ENCODE measurements at places on chromosomes 3 and 15. TPM values are rescaled to one million over a fixed set of nuclear protein-coding genes. Genes with fewer than 3 reads are reported as not detected.

Gene ZNF860
- not detected for polyA plus RNA-seq

Gene REC114
- not detected for polyA plus RNA-seq

Gene CORO2B
- polyA plus RNA-seq, result not detected

Gene PROK2
- not detected for polyA plus RNA-seq

Gene UROC1
- not detected for polyA plus RNA-seq

Gene PIK3CA
- 16.7 TPM for polyA plus RNA-seq

Gene NOX5
- not detected for polyA plus RNA-seq

Gene LMAN1L
- polyA plus RNA-seq, result not detected

Gene TEX55
- not detected for polyA plus RNA-seq

Gene ATP10A
- polyA plus RNA-seq, result 18.5 TPM

- no peak for DNase-seq
Observed at GRCh38 chr3:138877226-138877625, 42.5 kb upstream of the PIK3CB start.

GRCh38 chr3:21835264-21835663 lies 84.3 kb upstream of the ZNF385D start:
- DNase-seq, result no peak

GRCh38 chr3:58840949-58841348 lies 174.4 kb upstream of the FAM3D start:
- no peak for DNase-seq

- DNase-seq, result no peak
Observed at GRCh38 chr3:99470841-99471240, 167.6 kb upstream of the COL8A1 start.

DNA sequence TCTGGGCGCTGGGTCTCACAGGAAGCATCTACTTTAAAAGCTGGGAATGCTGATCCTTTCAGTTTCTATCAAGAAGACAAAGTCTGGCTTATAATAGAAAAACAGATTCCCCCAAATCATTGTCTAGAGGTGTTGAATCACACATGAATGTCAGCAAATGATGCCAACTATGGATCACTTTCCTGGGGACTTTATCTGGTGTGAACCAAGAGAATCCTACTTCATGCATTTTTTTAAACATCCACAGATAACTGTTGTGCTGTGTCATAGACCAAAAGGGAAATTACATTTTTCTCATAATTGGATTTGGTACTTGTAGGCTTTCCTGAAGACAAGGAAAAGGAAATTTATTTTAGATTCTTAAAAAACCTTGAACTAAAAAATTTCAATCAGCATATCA lies 132.7 kb downstream of the CD47 start:
- DNase-seq, result no peak

- no peak for DNase-seq
Observed at GRCh38 chr15:95215017-95215416, 983.7 kb downstream of the MCTP2 start.

GRCh38 chr15:81239190-81239589 lies 42.5 kb downstream of the IL16 start:
- DNase-seq, result no peak

DNA sequence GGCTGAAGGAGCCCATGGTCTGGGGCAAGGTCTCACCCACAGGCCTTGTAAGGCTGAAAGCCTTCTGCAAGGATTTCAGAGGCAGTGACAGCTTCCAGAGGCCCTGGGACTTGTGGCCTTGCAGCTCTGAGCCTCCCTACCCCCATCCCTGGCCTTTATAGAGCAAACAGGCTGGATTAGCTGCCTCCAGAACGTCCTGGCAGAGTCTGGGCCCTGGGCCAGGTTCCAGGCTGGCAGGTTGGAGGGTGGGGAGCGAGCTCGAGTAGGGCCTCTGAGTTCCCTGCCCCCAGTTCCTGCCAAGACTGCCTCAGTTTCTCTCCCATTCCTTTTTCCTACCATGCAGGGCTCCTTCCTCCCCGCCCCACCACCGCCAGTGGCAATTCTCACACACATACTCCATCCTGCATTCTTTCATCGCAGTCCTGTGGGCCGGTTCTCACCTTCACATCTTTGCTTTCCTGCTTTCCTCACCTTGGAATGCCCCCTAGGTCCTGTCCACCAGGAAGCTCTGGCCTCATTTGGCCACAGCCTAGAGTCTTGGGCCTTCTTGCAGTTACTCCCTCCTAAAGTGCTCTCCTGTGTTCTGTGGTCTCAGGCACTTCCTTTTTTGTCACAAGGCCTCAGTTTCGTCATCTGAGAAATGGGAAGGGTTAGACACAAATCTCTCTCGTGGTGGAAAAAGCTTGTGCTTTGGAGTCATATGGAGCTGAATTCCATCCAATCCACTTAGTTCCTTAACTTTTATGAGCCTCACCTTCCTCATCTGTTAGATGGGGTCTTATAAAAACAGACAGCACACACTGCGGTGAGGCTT lies 2.7 kb downstream of the LMAN1L start:
- no peak for DNase-seq

DNA sequence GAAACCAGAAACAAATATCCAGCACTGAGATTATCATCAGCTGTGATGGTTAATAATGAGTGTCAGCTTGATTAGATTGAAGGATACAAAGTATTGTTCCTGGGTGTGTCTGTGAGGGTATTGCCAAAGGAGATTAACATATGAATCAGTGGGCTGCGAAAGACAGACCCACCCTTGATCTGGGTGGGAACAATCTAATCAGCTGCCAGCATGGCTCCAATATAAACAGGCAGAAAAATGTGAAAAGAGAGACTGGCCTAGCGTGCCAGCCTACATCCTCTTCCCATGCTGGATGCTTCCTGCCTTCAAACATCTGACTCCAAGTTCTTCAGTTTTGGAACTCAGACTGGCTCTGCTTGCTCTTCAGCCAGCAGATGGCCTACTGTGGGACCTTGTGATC lies 869.5 kb downstream of the SI start:
- no peak for DNase-seq

DNA sequence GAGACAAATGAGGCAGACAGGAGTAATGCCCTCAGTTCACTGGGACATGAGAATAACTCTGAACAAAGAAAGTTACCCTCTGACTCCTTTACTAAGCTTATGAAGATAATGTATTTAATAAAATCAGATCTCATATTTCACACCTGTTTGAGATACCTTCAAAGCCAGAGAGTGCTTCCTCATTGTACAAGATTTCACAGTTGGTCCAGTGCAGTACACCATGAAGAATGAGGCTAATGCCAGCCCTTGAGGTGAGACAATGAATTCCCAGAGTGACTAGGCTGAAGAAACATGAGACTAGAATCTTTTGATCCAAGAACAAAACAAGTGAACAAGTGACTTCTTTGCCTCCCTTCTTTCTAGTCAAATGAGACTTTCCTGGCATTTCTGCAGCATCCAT lies 1133.8 kb downstream of the TUSC7 start:
- no peak for DNase-seq

GRCh38 chr15:57427367-57427821 lies 51.1 kb downstream of the CGNL1 start:
- DNase-seq, result no peak

DNA sequence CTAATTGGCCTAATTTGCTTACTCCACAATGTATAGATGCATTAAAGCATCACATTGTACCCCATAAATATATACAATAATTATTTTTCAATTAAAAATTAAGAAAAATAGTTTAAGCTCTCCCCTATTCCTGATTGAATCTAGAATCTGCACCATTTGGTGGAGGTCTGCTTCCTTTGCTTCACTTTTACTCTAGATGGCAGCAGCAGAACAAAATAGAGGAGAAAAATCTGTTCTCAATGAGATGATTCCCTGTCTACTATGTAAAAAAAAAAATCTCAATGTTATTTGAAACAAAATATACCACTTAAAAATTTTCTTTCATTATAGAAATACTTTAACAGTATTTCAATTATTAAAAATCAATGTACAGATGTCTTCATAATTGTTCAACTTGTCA lies 109.6 kb upstream of the FXR1 start:
- no peak for DNase-seq

DNA sequence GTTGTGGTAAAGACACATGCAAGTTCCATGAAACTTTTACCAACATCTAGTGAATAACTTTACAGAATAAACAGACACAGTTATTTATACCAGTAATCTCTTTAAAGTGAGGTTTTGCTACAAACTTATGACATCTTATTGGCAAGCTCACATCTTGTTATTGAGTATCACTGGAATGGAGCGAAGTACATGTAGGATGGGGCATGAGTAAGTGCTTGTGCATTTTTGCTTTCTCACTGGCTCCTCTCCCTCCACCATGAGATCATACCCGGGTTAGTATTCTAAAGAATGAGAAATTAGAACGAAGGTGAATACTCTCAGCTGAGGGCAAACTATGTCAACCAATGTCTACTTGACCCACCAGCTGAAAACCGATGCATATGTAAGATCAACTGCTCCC lies 193.3 kb upstream of the ZNF717 start:
- DNase-seq, result no peak

DNA sequence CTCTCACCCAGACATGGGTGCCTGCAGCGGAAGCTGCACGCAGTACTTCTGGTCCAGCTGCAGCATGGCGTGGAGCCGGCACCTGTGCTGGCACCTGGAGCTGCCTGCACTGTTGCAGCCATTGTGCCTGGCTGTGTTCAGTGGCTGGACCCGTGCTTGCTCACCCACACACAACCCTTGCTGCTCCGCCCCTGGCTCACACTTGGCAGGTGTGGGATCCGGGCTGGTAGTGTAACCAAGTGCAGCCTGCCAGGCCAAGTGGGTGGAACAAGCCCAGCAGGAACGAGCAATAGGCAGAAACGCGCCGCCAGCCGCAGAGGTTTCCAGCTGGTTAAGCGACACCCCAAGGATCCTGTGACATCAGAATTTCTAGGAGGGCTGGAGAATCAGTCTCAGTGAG lies 11.2 kb upstream of the SCAPER start:
- DNase-seq, result no peak

DNA sequence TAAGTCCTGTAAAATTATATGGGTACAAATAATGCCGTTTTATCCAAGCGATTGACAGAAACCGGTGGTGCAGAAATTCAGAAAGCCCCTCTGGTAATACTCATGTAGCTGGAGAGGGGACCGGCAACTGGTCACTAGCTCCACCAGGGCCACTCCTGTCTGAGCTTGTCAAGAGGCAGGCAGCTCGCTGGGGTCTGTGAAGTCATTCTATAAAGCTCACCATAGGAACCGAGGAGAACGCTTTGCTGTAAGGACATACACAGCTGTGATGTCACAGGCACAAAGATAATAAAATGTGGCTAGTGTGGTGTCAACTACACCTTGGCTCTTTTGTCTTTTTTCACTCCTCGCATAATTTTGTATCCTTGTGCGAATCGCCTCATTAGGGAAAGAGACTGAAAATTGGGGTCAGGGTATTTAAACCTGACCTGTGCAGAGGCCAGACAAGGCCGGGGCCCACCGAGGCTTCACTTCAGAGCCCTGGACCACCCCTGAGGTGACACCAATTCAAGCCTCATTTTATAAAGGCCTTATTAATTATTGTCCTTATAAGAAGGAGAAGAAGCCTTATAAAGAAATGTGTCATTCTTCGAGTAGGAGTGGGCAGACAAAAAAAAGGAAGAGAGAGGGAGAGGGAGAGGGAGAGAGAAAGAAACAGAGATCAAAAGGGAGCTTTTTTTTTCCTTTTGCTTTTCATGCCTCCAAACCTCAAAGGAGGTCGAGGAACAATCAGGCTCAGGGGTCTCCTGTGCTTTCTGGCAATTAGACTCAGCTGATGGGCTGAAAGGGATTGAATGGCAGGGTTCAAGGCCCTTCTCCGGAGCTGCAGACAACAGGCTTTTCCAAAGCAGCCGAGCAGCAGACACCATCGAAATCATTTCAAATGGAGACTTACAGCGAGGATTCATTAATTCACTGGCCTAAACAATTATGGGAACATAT lies 813.3 kb upstream of the ARRDC4 start:
- no peak for DNase-seq

DNA sequence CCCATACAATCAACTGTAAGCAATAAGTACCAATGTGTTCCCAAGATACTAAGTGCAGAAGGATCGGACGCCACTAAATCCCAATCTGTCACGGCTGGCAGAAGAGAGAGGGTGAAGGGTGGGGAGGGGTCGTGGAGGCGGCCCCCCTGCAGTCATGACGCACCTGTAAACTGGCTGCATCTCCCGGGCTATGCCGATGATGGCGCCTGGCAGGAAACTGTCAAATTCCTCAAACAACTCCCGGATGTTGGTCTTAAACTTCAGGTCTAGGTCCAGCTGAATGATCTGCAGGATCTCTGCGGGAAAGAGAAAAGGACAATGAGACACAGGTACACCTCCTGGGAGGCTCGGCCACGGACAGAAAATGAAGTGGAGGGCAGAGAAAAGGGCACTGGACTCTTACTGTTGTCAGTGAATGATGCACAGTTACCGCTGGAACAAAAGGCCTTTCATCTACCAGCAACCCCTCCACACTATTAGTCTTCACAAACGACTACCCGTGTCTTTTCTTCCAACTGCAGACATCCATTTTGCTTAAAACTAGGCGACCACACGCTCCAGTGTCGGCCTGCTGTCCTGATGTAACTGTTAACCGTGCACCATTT lies 114.6 kb downstream of the XXYLT1 start:
- DNase-seq, result no peak

DNA sequence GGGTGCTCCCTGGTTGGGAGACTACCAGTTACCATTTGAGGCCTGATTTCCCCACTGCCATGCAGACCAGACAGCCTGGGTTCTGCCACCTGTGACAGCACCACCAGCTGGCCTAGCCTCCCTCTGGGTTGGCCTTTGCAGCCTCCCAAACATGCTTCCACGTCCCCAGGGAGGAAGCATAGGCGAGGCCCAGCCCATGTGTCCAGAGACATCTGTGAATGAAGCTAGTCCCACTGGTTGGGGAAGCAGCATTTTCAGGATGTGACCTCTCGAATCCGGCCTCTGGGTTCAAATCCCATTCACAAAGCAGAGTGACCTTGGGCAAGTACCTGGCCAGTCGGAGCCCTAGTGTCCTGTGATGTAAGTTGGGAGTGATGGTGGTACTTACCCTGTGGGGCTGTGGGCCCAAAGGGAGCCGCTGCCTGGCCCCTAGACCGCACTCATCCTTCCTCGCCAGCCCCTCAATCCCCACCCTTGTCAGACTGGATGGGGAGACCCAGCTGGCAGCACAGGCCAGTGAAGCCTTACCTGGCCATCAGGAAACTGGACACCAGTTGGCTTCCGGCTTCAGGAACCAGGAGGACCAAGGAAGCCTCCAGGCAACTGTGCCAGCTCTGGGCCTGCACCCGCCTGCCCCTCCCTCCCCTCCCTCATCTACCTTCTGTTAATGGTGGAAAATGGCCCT lies 6.0 kb downstream of the KLF15 start:
- DNase-seq, result no peak

DNA sequence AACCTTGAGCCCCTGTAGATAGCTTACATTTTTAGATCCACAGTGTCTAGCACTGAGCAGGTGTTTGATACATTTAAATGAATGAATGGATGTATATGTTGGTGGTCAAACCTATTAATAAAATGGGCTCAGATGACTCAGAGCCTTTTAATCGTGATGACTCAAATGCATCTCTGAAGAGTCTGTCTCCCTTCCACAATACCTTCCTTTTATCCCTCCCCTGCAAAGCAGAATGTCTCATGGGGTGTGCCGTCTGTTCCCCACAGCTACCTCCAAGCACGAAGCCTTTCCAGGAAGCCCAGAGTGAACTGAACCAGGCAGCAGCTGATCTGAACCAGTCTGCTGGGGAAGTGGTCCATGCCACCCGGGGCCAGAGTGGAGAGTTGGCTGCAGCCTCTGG lies 303.5 kb upstream of the TPM1 start:
- no peak for DNase-seq

GRCh38 chr15:46456456-46456855 lies 821.6 kb downstream of the SQOR start:
- DNase-seq, result no peak

- DNase-seq, result no peak
Observed at GRCh38 chr15:63146684-63147083, 10.6 kb downstream of the RPS27L start.

Measured in naive thymus-derived CD4-positive, alpha-beta T cell (primary cell).